AML-193 (cell line): ENCODE measurements at places on chromosomes 6 and 20.

DNA sequence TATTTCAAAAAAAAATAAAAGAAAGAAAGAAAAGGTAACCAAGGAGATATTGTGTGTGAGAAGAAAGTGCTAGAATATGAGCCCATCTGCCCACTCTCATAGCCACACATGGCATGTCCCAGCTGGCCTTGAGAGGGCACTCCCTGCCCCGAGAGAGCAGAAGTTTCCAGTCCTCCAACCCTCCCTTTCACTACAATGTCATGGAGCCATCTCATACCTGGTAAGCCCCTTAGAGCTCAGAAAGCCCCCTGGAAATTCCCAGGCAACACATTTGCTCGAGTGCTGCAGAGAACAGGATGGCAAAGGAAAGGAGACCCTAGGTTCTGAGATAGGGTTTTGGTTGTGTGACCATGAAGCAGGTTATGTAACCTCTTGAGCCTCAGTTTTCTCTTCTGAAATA is 75.8 kb upstream of the RIN2 start:
- DNase-seq = no peak

- DNase-seq = no peak
Measured at GRCh38 chr20:62101078-62101477, 21.2 kb upstream of the LSM14B start.

DNA sequence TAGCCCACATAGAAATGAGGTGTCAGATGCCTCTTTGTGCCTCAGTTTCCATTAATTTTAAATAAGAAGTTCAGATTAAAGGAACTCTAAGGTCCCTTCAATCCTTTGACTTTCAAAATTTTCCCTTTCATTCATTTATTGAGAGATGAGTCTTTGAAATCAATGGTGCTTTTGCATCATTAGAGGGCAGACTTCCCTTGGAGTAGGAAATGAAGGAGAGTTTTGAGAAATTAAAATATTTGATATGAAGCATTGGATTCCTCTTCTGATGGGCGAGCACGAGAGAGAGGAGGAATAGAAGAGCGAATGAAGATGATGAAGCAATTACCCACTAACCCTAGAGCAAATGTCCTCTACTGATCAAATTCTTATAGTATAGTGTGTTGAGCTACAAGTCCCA is 105.7 kb downstream of the EDN1 start:
- no peak for DNase-seq

DNA sequence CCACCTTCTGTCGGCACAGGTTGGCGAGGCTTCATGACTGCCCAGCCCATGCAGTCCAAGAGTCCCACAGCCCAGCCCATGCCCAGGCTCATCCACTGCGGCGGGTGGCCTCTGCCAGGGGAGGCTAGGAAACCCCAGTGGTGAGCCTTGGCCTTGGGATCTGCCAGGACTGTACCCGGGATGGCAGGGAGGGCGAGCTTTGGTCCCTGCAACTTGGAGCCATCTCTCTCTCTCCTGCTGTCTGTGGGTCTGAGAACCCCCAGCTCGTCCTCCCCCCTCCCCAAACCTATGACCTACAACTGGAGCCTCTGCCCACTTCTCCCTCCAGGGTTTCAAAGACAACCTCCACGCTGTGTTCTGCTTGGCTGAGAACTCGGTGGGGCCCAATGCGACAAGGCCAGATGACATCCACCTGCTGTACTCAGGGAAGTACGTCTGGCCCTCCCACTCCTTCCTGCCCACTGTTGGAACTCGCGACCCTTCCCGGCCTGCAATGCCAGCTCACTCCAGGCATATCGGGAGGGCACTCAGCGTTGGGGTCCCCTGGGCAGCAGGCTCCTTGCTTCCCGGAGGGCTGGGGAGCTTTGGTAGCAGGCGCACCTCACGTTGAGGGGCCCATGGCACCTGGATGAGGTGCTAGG is 19.7 kb downstream of the NPEPL1 start:
- no peak for DNase-seq

GRCh38 chr20:21303872-21304586 is 898 bp downstream of the XRN2 start:
- peak; percentile 26 for DNase-seq

GRCh38 chr6:76992553-76992952 is 470.7 kb downstream of the HTR1B start:
- no peak for DNase-seq

DNA sequence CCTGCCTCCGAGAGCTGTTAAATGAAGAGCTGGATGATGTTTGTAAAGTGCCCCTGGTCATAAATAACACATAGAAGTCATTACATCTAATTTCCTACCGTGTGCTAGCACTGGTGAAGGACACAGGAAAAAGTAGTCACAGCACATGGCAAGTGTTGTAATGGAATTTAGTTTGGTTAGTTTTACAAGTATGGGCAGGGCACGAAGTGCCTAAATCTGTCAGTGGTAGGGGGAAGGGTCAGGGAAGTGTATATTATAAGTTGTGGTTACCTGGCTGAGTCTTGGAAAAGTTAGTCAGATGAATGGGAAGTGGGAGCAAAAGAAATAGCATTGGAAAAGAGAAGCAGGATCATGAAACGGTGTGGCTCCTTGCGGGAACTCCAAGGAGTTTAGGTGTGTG is 1.6 kb downstream of the RIPPLY2 start:
- DNase-seq = no peak

- no peak for DNase-seq
Measured at GRCh38 chr6:3499603-3500002, 42.8 kb upstream of the SLC22A23 start.

DNA sequence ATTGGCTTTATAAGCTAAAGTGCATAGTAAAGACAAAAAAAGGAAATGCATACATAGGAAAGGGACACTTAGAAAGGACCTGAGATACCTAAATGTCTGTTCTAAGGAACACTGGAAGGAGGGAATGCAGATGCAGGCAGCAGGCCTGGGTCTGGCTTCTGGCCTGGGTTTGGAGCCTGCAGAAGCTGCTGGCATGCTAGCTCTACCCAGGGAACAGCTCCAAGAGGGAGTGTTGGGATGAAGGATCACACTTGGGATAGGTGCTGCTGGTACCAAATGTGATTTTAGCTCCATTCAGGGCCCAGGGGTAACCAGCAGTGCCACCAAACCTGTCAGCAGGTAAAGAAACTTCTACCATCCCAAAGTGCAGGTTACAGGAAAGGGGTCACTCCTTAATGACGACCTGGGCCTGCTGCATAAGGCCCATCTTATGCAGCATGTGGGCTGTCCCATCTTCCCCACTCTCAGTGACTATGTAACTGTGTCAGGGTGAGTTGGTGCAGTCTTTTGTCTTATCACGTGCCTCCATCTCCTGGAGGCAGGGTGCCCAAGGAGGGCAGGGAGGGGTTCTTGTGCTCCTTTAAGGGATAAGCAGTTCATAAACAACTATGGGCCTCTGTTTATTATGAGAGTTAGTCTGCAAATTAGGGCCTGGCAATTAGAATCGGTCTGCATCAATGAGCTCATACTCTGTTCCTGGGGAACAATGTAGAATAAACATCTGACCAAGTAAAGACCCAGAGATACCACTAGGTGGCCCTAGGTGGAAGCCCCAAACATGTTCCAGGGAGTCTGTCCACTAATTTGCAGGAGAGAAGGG is 26.9 kb downstream of the DDX27 start:
- DNase-seq = peak; percentile 57

DNA sequence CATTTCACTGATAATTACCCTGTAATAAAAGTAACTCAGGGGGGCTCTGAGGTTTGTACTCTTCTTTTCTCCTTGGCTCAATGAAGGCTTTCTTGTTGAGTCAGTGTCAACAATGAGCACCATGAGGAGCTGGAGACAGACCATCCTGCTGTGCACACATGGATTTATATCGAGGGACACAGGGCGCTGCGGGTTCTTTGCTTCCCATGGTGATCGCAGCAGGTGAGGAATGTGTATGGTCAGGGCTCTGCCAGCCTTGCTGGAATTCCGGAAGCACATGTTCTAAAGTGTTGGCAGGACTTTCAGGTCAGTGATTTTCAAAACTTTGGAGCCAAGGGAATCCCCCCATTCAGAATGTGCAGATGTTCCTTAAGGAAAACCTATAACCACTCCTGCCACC is 27.1 kb downstream of the SMOC2 start:
- no peak for DNase-seq

GRCh38 chr6:15489261-15489962 is 173.4 kb downstream of the DTNBP1 start:
- no peak for DNase-seq

- DNase-seq = no peak
Measured at GRCh38 chr20:21693322-21693721, 12.1 kb upstream of the PAX1 start.

- no peak for DNase-seq
Measured at GRCh38 chr20:10714236-10714975, 40.6 kb upstream of the JAG1 start.

GRCh38 chr6:71287926-71288227 is 734 bp upstream of the OGFRL1 start:
- no peak for DNase-seq

DNA sequence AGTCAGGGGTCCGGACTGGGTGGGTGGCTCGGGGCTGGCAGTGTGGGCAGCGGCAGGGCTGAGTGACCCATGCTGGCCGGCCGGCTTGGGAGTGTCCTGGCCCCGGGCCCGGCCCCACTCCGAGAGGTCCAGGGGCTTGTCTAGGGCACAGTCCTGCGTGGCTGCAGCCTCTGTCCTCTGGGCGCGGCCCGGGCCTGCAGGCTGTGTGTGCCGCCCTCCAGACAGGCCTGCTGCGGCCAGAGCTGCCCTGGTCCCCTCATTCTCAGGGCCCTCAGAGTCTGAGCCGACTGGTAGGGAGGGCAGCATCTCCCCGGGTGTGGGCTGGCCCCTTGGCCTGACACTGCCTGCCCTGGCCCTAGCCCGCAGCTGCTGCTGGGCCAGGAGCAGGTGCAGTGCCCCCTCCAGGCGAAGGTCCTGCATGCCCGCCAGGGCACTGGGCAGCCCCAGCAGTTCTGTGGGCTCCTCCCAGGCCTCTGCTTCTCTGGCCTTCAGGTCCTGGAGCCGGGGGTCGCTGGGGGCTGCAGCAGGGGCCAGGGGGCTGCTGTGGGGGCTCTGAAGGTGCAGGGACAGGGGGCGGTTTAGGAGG is 6.9 kb upstream of the CABLES2 start:
- DNase-seq = peak; percentile 1

- no peak for DNase-seq
Measured at GRCh38 chr20:48791666-48792071, 36.1 kb downstream of the PREX1 start.

DNA sequence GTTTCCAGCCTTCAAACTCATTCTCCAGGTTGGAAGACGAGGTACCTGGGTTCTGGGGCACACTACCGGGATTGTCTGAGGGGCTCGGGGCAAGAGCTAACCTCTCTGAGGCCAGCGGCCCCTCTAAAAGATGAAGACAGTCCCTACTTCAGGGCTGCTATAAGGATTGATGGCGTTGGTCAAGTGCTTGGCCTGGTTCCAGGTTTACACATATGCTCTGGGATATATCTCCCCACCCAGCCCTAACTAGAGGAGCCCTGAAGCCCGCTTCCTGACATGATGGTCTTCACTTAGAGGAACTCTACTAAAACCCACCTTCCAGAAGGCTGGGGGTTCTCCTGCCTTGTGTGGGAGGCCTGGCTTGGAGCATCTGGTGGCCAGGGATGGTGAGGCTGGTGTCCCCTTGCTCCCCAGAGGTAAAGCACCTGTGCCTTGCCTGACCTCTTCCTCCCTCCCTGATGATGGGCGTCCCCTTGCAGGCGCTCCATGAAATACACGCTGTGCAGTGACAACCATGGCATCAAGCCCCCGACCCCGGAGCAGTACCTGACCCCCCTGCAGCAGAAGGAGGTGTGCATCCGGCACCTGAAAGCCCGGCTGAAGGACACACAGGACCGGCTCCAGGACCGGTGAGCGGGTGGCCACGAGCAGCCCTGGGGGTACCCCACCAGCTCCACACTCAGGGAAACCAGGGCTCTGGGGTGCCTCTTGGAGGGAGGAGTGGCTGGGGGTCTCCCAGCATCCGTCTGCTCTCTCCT is 28.7 kb downstream of the SDCBP2 start:
- DNase-seq = no peak

GRCh38 chr6:122788208-122788607 is 850 bp upstream of the SMPDL3A start:
- DNase-seq = no peak

DNA sequence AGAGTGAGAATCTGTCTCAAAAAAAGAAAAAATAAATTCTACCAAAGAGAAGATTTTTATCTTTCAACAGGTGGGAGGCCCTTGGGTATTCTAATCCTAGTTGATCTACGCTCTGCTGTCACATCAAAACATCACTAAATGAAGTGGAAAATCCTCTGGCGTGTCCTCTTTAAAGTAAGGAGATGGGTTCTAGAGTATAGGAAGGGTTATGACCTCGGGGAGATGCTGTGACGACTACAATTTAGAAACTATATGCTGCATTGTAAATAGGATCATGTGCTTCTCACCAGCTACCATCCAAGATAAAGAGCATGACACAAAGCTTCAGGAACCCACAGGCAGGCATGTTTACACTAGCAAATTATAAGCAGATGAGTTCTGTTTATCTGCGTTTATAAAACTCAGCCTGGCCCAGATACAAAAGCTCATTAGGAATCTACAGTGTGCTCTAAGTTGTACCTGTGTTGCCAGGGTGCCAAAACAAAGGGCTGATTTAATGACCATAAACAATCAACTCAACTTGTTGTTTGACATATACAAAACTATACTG is 197.1 kb upstream of the PLN start:
- DNase-seq = no peak

GRCh38 chr6:12383448-12383847 is 93.3 kb downstream of the EDN1 start:
- DNase-seq = no peak

DNA sequence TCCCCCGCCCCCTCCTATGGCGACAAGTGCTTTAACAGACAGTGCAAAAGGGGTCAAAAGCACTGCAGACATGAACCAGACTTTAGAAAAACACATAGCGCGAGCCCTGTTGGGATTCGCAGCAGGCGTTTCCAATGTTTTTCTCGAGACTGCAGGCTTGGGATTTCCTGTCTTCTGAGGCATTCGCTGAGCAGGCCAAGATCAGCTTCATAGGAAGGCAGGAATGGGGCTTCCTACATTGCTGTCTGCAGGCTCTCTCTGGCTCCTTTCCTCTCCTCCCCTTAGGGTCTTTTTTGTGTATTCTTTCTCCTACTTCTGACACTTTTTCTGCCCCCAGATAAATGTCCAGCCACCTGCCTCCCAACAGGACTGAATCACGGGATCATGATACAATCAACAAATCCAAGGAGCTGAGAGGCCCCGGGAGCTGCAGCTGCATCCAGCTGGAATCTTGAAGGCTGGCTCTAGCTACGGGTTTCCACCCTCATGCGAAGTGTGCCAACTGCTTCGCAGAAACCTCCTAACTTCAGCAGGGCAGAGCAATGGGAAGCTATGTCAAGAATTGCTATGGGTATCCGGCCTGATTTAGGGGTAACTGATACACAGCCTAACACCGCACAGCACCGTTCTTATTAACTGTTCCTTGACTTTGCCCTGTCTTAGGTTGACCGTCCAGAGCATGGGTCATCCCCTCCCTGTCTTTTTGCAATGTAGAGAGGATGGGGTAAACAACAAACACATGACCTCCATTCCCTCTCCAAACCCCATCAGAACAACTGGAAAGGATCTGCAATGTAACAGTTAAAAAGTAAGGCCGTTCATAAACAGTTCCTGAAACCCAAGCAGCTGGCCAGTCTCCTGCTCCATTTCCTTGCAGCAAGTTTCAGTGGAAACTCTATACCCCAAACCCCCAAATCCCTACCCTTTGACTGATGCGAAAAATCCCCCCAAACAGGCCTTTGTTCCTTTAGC is 31.5 kb downstream of the SNX5 start:
- DNase-seq = no peak

- DNase-seq = no peak
Measured at GRCh38 chr6:55778705-55779104, 96.7 kb downstream of the BMP5 start.
